Heart left ventricle (tissue), 16 donors: ENCODE measurements at places on chromosomes 11 and 22. TPM values are rescaled to one million over a fixed set of nuclear protein-coding genes. Genes with fewer than 3 reads are reported as not detected.
A peak's percentile ranks its signal among the peaks of the same experiment; 100 is the strongest.

- DNase-seq = no peak
Observed at GRCh38 chr11:78432058-78432515, 14.5 kb upstream of the GAB2 start.

- DNase-seq = peak; percentile 85
Observed at GRCh38 chr11:126115127-126115495, 52.4 kb upstream of the CDON start.

The MS4A3 gene
- polyA plus RNA-seq = 0.11 TPM

DNA sequence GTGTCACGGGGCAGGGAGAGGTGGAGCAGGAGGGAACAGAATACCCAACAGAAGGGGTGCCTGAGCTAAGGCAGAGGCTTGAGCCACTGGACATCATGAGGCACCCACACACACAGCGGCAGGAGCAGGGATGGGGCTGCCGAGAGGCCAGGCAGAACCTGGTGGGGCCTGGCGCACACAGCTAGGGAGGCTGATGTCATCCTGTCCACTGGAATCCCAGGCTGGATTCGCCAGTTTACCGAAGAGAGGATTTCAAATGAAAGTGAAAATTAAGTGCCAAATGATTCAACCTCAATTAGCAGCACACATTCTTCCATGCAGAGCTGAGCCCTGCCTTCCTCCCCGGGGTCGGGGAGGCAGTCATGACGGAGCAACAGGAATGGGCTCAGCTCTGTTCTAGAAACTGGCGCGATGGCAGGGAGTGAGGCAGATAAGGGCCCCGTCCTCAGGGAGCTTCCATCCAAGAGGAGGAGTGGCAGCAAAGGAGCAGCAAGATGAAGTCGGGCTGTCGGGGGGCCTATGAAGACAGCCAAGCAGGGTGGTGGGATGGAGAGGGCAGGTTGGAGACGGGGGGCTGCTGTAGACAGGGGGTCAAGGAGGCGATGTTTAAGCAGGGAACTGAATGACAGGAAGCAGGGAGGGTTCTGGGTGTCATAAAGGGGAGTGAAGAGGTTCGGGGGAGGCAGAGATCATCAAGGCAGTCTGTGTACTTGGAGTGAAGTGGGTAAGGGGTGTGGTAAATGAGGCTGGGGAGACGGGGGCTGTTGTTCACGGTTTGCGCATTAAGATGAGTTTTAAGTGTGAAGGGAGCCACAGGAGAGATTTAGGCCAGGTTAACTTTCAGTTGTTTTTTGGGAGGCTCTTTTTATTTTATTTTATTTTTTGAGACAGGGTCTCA lies 6.4 kb downstream of the RAC2 start:
- DNase-seq = no peak

The MS4A14 gene
- polyA plus RNA-seq = 0.69 TPM

DNA sequence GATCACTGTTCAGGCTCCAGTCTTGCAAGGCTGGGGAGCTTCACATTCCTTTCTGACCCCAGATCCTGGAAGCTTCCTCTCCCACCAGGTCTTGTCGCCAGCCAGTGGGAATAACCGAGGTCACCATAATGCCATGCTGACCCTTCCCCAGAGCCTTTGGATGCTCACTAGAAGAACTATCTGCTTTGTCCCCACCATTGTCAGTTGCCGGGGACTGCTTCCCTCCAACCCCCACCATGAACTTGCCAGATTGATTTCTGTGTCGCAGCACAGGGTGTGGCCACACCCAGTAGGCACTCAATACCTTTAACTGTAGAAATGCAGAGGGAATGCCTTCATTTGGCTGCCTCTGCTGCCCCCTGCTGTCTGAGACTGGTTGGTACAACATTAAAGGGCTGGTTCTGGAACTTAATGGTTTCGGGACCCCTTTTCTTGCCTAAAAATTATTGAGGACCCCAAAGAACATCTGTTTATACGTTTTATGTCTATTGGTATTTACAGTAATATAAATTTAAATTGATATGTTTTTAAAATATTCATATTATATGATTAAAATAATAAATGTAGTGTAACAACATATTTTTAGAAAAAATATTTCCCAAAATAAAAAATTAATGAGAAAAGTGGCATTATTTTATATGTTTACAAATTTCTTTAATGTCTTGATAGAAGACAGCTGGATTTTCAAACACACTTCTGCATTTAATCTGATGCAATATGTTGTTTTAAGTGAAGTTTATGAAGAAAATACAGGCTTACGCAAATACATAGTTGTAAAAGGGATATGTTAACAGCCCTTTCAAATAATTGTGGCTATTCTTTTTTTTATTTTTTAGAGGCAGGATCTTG lies 6.7 kb upstream of the GDPD5 start:
- peak; percentile 66 for DNase-seq

DNA sequence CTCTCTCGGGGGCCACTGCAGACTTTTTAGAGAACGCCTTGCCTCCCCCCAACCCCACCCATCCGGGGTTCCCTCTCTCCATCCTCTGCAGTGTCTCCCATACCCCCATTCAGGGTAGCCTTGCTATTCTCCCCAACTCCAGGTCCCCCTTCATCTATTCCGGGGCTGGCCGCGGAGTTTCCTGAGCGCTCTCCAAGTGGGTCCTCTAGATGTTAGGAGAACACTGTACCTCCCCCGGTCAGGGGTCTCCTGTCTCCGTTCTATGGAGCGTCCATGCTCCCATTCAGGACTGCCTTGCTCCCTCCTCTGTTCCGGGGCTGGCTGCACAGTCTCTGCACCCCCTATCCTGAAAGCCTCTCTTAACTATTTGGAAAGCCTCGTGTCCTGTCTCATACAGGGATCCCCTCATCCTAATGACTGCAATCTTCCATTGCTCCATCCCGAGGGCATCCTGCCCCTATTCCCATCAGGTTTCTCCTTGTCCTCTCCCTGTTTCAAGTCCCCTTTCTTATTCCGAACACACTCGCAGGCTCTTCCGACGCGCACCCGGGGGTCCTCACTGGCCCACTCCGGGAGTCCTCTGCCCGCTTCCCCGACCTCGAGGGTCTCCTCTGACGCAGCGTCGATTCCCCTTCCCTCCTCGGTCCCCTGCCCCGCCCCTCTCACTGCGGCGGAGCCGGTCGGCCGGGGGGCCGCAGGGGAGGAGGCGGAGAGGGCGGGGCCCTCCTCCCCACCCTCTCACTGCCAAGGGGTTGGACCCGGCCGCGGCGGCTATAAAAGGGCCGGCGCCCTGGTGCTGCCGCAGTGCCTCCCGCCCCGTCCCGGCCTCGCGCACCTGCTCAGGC lies at the start of gene NEFH:
TSS of gene NEFH (plus strand) at position 802 of the 845 bp plus-strand sequence. CDS start 45 bp downstream, outside the sequence.
- no peak for DNase-seq

- DNase-seq = no peak
Observed at GRCh38 chr22:43658823-43659222, 153.3 kb downstream of the EFCAB6 start.

- no peak for DNase-seq
Observed at GRCh38 chr11:8638300-8638699, 44.2 kb downstream of the TRIM66 start.

The WNT11 gene
- polyA plus RNA-seq = 3.8 TPM

- DNase-seq = no peak
Observed at GRCh38 chr11:92482492-92483060, 258.0 kb downstream of the FAT3 start.

DNA sequence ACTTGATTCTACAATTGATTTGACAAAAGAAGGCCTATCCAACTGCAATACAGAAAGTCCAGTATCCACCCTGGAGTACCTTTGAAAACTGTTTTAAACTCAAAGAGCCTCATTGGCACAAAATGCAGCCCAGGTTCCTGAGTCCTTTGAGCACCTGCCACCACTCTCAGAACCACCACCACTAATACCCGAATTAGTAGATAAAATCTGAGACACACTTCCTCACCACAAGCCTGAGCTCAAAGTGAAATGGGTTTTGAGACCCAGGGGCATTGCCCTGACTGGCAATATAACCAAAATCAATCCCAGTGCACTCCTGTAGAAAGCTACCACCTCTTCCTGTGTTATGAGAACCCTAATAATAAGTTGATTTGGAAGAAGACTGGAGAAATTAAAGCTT lies 215.7 kb downstream of the CSNK2A3 start:
- no peak for DNase-seq

DNA sequence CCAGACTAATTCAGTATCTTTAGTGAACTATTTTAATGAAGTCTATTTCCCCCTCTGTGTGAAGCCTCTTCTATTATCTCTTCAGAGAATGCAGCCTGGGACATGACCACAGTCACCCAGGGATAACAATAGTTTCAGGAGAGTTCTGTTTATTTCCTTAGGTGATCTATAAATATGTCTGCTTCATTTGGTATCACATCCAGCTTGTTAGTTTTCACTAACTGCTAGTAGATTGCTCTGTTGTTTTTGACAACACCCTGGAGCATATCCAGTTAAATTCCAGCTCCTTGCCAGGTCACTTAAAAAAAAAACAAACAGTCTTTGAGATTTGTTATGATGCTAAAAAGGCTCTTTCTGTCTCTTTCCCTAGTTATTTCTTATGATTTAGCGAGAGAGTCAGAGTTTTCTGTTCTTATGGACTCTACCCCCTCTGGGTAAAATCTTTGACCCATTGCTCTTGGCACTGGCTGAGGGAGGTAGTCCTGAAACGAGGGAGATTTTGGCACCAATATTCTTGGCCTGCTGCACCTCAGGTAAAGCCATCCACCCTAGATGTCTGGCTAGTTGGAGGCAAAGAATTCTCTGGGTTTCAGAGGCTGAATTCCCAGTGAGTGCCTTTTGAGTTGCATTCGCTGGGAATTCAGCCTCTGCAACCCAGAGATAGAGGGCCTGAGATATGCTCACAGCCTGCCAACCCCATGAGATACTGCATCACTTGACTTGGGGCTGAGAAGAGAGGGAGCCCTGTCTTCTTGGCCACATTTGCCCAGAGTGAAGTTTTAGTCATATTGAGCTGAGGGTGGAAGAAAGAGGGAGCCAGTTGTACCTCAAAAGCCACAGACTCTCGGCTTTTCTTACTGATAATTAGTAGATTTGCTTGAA lies 159.1 kb downstream of the PGR start:
- DNase-seq = peak; percentile 20

DNA sequence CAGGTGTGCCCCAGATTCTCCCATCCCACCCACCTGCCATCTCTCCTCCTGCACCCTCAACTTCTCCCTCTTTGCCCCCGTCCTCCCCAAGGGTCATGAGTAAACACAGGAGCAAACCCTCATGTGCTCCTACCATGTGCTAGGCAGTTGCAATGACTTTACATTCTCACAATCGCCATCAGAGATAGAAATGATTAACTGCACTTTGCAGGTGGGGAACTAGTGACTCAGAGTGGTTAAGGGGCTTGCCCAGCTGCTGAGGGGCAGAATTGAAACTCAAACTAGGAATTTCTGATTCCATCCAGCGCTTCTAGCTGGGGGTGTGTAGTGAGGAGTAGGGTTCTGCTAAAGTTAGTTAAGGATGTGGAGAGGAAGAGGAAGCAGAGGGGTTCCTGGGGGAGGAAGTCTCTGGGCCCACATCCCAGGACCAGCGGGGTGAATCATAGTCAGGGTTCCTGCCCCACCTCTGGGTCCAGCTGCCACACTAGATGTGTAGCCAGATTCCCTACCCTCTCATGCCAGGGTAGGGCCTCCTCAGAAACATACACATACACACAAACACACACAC lies 16.0 kb upstream of the PRG2 start:
- peak; percentile 36 for DNase-seq

DNA sequence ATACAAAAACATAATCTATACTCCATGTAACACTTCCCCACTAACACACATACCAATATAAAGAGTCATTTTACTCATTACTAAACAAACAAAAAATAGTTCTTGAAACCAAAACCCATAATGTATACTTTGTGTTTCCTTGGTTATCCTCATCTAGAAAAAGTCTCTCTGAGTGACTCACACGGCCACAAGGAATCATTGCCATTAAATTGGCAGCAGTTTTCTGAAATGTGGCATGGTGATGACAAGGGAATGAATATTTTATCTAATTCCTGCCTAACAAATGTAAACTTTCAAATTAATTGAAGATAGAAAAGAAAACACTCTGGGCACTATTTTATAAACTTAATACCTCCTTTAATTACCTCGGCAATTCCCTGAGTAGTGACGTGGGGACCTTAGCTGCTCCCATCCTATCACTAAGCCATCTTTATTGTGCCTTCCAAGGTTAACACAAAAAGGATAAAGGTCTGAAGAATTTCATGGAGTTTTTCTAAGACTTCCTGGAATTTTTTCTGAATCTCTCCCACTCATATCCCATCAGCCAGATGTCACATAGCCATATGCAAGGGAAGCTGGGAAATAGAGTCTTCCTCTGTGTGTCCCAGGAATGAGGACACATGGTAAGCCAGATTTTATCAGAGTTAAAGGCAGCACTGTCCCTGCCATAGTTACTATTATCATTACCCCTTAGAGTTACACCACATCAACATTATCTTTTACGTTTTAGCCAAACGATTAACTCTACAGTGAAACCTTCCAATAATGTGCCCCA lies 857.2 kb upstream of the TENM4 start:
- no peak for DNase-seq

DNA sequence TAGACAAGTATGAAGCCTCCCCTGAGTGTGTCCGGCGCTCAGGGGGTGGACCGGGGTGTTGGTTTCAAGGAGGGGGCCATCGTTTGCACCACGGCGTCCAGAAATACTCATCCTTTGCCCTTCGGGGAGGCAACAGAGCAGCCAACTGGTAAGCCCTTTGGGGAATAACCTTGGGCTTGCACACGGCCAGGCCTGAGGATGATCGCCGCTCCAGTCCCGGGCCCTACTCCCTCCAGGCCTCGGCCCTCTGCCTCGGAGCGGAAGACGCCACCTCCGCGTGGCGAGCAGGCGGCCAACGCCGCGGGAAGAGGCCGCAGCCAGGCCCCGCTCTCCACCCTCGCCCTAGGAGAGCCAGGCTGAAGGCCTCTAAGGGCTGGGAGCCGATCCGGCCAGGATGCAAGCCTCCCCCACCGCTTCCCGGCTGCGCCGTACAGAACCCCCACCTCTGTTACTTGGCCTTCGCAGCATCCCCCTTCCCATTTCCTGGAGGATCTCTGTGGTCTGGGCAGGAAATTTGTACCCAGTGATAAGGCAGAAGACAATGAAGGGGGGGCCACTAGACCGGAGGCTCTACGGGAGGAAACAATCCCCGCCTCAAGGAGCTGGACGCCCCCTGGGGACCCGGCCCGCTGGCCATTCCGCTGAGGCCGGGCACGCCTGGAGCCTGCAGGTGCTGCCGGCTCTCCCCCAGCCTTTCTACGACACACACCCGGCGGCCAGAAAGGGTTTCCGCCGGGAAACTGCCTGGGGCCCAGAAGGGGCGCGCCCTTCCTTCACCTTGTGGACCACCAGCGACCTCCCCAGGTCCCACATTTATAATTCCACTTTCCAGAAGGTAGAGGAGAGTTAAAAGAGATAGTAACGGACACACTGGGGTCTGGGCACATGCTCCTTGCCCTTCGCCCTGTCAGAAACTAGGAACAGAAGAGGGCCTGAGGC lies 2.6 kb downstream of the ESAM start:
- DNase-seq = peak; percentile 85

- no peak for DNase-seq
Observed at GRCh38 chr11:22666325-22666687, at the start of gene GAS2. GAS2 (plus strand) TSS chr11:22666611; CDS start chr11:22674870, 8,259 bp downstream.

The CLDN5 gene
- 39.5 TPM for polyA plus RNA-seq

DNA sequence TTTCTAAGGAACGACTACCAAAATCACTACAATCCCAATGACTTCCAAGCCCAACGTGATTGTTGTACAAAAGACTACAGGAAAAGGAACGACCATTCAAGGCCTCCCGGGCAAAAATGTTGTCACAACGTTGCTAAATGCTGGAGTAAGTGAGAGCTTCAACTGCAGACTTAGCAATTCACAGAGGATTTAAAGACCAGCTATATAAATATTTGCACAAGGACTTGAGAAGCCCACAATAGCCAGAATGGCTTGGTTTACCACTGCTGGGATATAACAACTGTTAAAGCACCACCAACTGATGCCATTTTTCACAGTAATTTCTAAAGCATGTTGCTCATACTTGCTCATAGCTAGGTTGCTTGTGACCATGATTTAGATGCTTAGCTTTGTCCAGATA lies 78.3 kb downstream of the EMSY start:
- DNase-seq = no peak

The NDUFV1 gene
- polyA plus RNA-seq = 401 TPM

The C11orf16 gene
- not detected for polyA plus RNA-seq
